ENCODE measurements at places on chromosomes 11 and 22.
A peak's percentile ranks its signal among the peaks of the same experiment; 100 is the strongest.

DNA sequence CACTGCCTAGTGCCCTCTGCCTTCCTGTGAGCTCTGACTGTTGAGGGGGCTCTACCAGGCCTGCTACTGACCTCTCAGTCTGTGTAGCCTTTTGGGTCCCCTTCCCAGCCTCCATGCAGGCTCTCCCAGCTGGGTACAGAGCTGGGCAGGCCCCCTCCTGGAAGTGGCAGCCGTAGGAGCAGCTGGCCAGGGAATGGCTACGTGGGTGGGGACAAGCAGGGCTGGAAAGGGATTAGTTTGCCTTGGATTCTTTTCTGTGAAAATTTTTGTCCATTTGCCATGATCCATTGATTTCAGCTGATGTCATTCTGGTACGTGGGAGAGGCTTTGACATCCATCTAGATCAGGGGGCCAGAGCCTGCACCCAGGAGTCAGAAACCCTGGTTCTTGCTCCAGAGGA, 23.9 kb upstream of the NECTIN1 start:
- DNase-seq, result no peak

- DNase-seq, result peak; percentile 100
These were observed 128.6 kb downstream of the SLC17A6 start for GRCh38 chr11:22466809-22467208.

- no peak for DNase-seq
These were observed 288.5 kb downstream of the MN1 start for GRCh38 chr22:27513021-27513420.

GRCh38 chr11:71397331-71397860, 50.8 kb downstream of the DHCR7 start:
- no peak for DNase-seq

DNA sequence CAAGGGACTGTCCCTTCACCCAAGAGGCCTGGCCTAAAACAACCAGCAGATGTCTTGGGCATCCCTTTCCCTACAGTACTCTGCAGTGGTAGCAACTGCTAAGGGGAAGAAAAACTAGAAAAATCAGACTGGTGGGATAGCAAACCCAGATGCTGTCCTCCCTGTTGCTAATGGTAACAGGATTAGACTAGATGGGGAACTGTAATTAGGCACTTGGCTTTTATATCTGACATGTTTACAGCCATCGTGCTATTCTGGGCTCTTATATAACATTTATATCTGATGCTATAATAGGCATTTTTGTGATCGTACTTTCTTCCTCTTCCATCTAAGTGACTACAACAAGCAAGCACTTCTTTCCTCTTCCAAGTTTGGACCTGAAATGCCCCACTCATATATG, 316.7 kb downstream of the DLG2 start:
- no peak for DNase-seq

GRCh38 chr11:31820438-31820818, 9.3 kb upstream of the PAX6 start:
- DNase-seq, result no peak

DNA sequence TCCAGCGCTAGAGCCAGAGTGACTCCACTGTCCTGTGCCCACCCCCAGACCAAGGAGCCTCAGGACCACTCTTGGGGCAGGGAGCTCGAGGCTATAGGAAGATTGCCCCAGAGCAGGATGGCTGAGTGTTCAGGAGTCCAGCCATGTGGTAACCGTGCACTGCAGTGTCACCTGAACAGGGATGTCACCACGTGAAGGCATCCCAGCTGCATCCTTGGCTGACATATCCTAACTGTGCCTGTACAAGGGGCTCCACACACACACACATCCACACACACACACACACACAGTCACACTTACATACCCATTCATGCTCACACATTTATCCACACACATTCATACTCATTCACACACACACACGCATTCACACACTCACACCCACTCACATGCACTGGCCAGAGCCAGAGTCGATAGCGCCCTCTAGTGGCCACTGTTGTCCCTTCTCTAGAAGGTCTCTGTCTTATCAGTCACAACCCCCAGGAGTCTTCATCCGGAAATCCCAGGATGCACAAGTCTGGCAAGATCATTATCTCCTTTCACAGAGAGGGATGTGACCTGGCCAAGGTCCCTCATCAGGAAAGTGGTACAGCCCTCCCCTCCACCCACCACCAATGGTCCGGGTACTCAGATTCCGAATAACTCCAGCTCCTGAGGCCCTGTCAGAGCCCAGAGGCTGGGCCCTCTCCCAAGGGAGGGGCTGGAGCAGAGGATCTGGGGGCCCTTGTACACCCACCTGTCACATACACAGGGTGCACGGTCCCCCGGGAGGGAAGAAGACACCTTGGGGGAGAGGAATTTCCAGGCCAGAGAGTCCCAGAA, 55.1 kb downstream of the IGLL5 start:
- DNase-seq, result peak; percentile 33

- peak; percentile 22 for DNase-seq
These were observed 453.5 kb downstream of the OPCML start for GRCh38 chr11:133078591-133079404.

DNA sequence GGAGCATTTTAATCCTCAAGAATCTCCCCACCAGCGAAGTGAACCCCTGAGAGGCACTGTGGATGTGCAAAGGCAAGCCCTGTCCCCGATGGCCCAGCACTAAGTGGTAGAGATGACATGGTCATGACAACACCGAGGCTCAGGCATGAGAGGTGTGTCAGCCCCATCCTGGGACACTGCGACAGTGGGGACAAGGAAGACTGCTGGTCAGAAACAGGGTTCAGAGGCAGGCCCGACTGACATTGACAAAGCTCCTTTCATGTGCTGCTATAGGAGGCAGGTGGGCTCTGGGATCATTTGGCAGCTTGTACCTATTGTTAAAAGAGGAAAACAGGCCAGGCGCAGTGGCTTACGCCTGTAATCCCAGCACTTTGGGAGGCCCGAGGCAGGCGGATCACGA, 54.3 kb upstream of the MYEOV start:
- DNase-seq, result no peak

DNA sequence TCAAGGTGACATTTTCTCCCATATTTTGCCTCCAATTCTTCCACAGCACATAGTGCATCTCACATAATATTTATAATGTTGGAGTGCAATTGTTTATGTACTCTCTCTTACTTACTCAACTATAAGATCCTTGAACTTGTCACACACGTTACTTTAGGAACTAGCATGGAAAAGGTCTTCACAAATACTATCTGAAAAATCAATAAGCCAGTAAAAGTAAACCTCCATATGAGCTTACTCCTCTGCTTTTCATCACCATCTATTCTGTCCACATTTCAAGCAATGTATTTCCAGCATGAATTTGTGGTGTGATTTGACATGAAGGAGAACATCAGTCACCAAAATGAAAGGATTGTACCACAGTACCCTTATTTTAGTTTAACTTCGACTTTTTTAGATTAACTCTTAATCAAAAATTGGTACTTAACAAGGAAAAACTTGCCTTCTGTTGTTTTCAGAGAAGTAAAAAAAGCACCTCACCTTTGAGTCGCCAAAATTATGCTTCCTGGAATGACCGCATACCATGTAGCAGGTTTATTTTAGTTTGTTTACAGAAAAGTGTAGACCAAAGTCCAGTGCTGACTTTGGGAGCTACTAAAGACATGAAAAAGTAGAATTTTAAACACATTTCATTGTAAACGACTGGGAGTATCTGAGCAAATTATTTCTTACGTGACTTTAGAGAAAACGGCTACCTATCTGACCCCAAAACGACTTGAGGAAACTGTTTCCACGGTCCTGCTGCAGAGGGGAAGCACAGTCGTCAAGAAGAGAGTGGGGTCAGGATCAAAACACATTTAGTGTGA, at the start of gene SLC22A9:
TSS of gene SLC22A9 (plus strand) at position 621 of the 806 bp plus-strand sequence. CDS start 272 bp downstream, outside the sequence.
- no peak for DNase-seq

GRCh38 chr11:38315151-38315550, 1717.1 kb upstream of the RAG2 start:
- no peak for DNase-seq

GRCh38 chr11:121793291-121793690, 322.7 kb downstream of the BLID start:
- DNase-seq, result no peak

- no peak for DNase-seq
These were observed 46.5 kb downstream of the POLD3 start for GRCh38 chr11:74638869-74639268.

GRCh38 chr11:39236916-39237315, 2222.5 kb downstream of the LRRC4C start:
- DNase-seq, result peak; percentile 32

- DNase-seq, result no peak
These were observed 135.8 kb upstream of the NARS2 start for GRCh38 chr11:78710417-78710816.

- no peak for DNase-seq
These were observed 801.7 kb downstream of the BRD1 start for GRCh38 chr22:49025791-49026493.

DNA sequence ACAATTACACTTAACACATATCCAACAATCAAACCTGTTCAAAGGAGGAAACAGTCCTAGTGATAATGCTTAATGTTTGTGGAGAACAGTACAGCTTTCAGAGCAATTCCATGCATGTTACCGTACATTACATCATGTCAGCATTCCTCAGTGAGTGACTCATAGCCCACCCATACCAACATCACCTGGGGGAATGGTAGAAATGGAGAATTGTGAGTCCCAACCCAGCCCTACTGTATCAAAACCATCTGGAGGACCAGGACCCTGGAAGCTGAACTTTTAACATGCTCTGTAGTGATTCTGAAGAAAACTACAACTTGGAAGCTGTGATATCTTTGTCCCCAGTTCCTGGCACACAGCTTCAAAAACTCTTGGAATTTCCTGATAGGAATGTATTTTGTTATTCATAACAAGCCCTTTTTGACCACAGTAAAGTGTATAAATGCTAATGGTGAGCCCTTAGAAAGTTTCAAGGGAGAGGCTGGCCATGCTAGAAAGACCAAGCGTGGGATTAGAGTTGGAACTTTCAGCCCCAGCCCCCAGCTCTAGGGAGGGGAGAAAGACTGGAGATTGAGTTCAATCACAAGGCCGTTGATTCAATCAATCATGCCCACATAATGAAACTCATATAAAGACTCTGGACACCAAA, 301.1 kb downstream of the BUD13 start:
- peak; percentile 65 for DNase-seq

GRCh38 chr22:34878171-34878570, 187.8 kb upstream of the ISX start:
- no peak for DNase-seq

DNA sequence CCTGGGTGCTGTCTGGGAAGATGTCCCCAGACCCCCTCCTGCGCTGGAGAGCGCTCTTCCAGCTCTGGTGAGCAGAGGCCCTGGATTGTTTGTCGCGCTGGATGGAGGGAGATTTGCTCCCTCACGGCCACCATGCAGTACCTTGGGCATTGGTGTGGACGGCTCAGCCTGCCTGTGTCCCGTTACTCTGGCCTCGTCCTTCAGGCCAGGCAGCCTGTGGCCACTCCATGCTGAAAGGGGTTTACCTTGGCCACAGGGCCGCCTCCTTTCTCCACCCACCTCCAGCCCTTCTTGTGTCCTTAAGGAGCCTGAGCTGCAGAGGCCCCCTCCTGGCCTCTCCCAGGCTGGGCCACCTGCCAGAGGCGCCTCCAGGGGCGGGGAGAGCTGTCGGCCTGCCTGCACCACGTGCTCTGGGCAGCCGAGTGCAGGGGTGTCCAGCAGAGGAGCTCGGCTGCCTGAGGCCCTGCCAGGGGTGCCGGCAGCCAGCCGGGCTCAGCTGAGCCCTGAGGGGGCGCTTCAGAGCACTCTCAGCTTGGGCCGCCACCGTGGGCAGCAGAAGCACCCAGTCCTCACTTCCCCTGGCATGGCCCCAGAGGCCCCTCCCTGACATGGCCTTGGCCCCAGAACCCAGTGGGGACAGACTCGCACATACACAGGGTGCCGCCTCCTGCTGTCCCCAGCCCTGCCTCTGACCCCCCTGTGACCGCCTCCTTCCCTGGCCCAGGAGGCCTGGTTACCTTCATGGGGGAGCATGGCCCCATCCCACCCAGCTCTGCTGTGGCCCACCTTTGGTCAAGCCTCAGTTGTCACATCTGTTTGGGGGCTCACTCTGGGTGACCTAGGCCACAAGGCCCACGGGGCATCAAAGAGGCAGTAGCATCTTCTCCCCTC, 3.4 kb downstream of the CCND1 start:
- peak; percentile 97 for DNase-seq

GRCh38 chr11:93225662-93226061, 27.9 kb upstream of the SLC36A4 start:
- DNase-seq, result peak; percentile 58

GRCh38 chr11:116842909-116843308, 5.5 kb upstream of the APOA1 start:
- no peak for DNase-seq

DNA sequence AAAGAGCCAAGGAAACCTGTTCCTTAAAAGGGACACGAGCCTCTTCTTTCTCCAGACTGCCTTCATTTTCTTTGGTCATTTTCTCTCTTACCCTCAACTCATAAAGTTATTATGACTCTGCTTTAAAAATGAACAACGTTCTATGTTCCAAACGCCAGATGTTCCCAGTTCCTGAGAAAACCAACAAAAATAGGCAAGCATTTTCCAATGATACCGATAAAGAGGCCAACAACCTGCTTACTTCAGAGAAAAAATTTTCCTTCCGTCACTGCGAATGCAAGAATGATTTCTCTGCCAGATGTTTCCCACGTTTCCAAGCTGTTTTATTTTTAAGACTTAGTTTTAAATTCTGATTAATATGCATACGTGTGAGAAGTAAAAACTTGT, 315 bp upstream of the TRPC6 start:
- DNase-seq, result no peak

- DNase-seq, result no peak
These were observed 6.9 kb upstream of the TOMM22 start for GRCh38 chr22:38674888-38675287.

- DNase-seq, result peak; percentile 72
These were observed 25.5 kb downstream of the DKK3 start for GRCh38 chr11:11982975-11983374.

GRCh38 chr11:255176-255575, 18.4 kb downstream of the PSMD13 start:
- DNase-seq, result no peak

- no peak for DNase-seq
These were observed 360.6 kb downstream of the BRD1 start for GRCh38 chr22:49466878-49467595.

GRCh38 chr11:344836-345578, 24.3 kb upstream of the B4GALNT4 start:
- no peak for DNase-seq

DNA sequence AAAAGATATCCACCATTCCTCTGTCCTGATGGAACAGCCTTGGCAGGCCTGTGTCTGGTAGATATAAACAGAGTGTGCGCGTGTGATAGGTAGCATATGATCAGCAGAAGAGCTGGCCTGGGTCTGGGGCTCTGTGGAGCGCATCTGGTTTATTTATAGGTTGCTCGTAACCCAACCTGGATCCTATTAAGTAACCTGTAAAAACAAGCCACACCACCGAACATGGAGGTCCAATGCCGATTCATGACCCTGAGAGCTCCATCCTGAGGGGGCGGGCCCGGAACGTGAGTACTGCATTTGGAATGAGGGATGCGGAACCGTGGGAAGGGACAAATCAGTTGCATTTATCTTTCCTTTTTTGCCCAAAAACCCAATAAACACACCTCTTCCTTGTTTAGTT, 31.9 kb upstream of the APOL5 start:
- no peak for DNase-seq
